IPS-NIHi11 (cell line): ENCODE measurements at places on chromosomes 4 and X.

GRCh38 chrX:118062048-118062789, 54.4 kb downstream of the KLHL13 start:
- no peak for DNase-seq

GRCh38 chr4:87053802-87054767, 119.3 kb downstream of the AFF1 start:
- DNase-seq: no peak

- DNase-seq: peak; percentile 59
Measured at GRCh38 chr4:81214144-81214880, 710 bp downstream of the PRKG2 start.

- DNase-seq: no peak
Measured at GRCh38 chrX:67892401-67892800, 348.6 kb downstream of the AR start.

DNA sequence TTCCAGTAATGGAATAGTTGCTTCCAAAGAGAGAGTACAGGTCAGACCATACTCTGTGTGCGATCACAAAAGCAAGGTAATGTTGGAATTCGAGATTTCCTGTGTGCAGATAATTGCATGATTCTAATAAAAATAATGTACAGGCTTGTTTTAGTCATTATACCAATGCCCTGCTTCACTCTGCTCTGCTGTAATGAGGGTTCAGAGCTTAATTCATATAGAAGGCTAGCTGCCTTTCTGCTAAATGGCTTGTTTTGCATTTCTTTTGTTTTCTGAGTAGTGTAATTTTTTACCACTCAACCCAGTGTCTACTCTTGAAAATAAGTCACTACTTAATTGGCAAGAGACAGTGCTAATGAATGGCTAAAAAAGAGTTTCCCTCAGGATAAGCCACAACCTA, 236.0 kb downstream of the CAMK2D start:
- no peak for DNase-seq
